ENCODE measurements at places on chromosomes 16 and 17. TPM values are rescaled to one million over a fixed set of nuclear protein-coding genes. Genes with fewer than 3 reads are reported as not detected.

GRCh38 chr16:2719328-2720063 lies 528 bp downstream of the PRSS27 start:
- peak overlapping the region; percentile 50 for H3K4me3 ChIP-seq
- peaks cover 17% of the 10 kb centered on the region for H3K4me1 ChIP-seq
- no peaks in the 10 kb centered on the region for H3K36me3 ChIP-seq
- no peak for DNase-seq
- H3K27ac ChIP-seq, result peak overlapping the region; percentile 16

GRCh38 chr17:67920212-67920611 lies 76.1 kb downstream of the C17orf58 start:
- no peak overlapping the region for H3K27ac ChIP-seq
- H3K27me3 ChIP-seq, result no peaks in the 10 kb centered on the region
- H3K4me3 ChIP-seq, result no peak overlapping the region
- no peak for DNase-seq
- peaks cover 5% of the 10 kb centered on the region for H3K4me1 ChIP-seq

DNA sequence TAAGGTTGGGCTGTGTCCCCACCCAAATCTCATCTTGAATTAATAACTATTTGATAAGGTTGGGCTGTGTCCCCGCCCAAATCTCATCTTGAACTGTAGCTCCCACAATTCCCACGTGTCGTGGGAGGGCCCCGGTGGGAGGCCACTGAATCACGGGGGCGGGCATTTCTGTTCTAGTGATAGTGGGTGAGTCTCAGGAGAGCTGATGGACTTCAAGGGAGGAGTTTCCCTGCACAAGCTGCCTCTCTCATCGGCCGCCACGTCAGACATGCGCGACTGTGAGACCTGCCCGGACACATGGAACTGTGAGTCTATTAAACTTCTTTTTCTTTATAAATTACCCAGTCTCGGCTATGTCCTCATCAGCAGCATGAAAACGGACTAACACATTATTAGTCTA lies 44.9 kb upstream of the METRNL start:
- no peak overlapping the region for H3K27ac ChIP-seq
- H3K36me3 ChIP-seq, result peaks cover 13% of the 10 kb centered on the region
- no peak for DNase-seq
- no peaks in the 10 kb centered on the region for H3K4me1 ChIP-seq

The KRTAP4-6 gene
- total RNA-seq, result not detected

The CD19 gene
- 0.83 TPM for total RNA-seq

DNA sequence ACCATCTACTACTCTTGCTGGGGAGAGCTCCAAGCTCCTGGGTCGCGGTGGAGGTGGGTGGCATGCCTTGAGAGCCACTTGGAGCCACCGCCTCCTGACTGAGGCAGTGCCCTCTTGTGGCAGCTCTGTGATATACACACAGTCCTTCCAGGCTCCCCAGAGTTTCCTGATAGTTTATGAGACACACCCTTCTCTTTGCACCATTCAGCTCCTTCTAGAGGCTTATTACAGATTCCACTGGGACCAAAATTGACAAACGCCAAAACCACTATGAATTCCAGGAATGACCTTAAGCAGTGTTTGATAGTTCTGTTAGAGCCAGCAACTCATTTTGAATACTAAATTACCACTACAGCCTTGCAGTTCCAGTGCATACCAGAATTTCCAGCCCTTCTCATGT lies 170.1 kb upstream of the CDH13 start:
- H3K27ac ChIP-seq, result no peak overlapping the region
- H3K27me3 ChIP-seq, result peaks cover 4% of the 10 kb centered on the region
- no peak overlapping the region for H3K4me3 ChIP-seq
- no peaks in the 10 kb centered on the region for H3K36me3 ChIP-seq
- DNase-seq, result peak; percentile 35
- peaks cover 1% of the 10 kb centered on the region for H3K4me1 ChIP-seq

- no peak overlapping the region for H3K4me3 ChIP-seq
- H3K27me3 ChIP-seq, result peaks cover 41% of the 10 kb centered on the region
- H3K27ac ChIP-seq, result no peak overlapping the region
- DNase-seq, result peak; percentile 33
- no peaks in the 10 kb centered on the region for H3K36me3 ChIP-seq
These were observed 134.2 kb downstream of the HS3ST2 start for GRCh38 chr16:22948058-22948602.

The PRR15L gene
- total RNA-seq, result not detected

DNA sequence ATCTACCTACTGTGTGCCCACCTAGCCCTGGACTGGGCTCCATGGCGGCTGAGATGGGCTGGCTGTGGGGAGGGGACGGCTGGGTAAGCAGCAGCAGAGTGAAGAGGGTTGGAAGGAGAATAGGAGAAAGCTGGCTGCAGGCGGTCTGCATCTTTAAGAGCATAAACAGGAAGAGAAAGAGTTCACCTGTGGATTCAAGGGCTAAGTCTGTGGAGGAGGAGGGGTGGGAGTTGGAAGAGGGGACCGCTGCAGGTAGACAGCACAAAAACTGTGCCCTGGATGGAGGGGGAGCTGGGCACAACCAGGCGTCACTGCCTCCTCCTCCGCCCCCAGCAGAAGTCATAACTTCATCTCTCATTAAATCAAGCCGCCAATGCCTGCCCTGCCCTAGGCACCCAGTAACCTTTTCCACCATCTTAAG lies 677 bp downstream of the SLC13A2 start:
- peaks cover 3% of the 10 kb centered on the region for H3K27me3 ChIP-seq
- no peak overlapping the region for H3K4me3 ChIP-seq

The CLEC19A gene
- total RNA-seq, result not detected

The SLC12A3 gene
- not detected for total RNA-seq

The KRTAP2-1 gene
- not detected for total RNA-seq

DNA sequence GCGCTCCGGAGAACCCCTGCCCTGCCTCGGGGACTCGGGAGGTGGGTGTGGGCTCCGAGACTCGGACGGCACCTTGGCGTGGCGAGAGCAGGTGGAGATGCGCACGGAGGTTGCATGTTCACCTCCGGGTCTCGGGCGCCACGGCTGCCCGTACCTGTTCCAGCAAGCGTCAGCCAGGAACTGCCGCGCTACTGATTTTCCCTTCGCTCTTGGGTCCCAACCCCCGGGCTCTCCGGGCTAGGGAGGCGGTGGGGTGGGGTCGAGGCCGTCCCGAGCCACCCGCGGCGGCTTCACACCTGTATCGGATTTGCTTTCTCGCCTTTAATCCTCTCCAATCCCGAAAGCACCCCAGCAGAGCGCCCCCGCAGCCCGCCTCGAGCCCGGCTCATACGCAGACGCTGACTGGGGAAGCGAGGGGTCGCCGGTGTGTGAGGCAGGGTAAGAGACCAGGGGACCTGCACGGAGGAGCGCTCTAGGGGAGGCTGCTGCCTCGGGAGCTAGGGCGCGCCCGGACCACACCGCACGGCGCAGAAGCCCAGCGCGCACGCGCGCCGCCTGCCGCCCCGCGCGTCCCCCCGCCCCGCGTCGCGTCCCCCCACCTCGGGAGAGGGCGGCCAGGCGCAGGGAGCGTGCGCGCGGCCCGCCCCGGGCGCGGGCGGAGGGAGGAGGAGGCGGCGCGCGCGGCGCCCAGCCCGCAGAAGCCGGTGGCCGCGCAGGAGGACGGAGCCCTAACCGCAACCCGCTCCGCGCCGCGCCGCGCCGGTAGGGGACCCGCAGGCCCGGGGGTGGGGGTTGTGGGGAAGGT lies at the start of gene DUSP14:
DUSP14 (plus strand) TSS at position 695 of the 805 bp plus-strand sequence. CDS start 22,382 bp downstream, outside the sequence.
- peak within 1 kb of the TSS; percentile 91 for H3K27ac ChIP-seq
- H3K36me3 ChIP-seq, result no peaks in the 10 kb centered on the region
- H3K27me3 ChIP-seq, result no peaks in the 10 kb centered on the region
- H3K4me1 ChIP-seq, result peaks cover 24% of the 10 kb centered on the region

DNA sequence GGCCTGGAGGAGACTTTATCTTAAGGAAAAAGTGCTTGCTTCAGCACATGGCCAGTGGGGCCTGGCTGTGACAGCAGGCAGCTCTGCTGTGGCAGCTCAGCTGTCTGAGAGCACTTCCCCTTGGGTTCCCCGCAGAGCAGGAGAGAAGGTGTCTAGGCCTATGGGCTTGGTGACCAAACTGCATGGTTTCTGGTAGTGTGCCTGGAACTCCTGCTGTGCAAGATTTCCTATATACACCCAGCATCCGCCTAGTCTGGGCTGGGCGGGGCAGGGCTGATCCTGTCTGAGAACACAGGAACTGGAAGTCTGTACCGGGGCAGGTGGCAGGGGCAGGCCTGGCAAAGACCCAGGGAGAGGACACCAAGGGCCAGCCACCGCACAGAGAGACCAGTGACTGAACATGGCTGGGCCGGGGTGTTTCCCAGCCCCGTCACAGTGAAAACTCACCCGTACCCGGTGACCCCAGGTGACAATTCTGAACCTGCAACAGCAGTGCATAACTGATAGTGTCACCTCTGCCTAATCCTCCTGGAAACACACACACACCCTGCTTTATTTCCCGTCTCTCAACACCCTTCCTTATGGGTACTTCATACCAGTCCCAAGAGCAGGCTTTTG lies 39.3 kb downstream of the CHD9 start:
- DNase-seq, result no peak
- peaks cover 33% of the 10 kb centered on the region for H3K4me1 ChIP-seq
- peaks cover 10% of the 10 kb centered on the region for H3K36me3 ChIP-seq
- no peak overlapping the region for H3K4me3 ChIP-seq

- DNase-seq, result no peak
- no peaks in the 10 kb centered on the region for H3K27me3 ChIP-seq
- no peak overlapping the region for H3K27ac ChIP-seq
- no peak overlapping the region for H3K4me3 ChIP-seq
- H3K36me3 ChIP-seq, result no peaks in the 10 kb centered on the region
- H3K4me1 ChIP-seq, result peaks cover 9% of the 10 kb centered on the region
These were observed 578 bp downstream of the AOC2 start for GRCh38 chr17:42844761-42845555.

Measured in activated naive CD8-positive, alpha-beta T cell treated with anti-CD3 and anti-CD28 coated beads, Interleukin-2, amount 10 ng/mL, durations not matched to agents 7 days and 5 days (primary cell).